ENCODE measurements at places on chromosomes 5 and 9. TPM values are rescaled to one million over a fixed set of nuclear protein-coding genes. Genes with fewer than 3 reads are reported as not detected.

DNA sequence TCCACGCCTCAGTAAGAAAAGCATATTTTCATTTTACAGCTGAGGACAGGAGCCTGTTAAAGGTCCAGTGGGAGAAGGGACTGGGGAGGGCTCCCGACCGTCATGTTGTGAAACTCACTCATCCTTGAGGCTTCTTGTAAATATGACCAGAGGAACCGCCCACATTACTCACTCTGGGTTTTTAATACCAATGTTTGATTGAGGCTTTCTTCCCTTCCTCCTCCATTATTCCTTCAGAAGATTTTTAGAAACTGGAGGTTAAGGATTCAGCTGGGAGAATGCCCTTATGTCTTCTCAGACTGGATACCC is 61.4 kb upstream of the GLRX start:
- no peak for DNase-seq

GRCh38 chr9:111038331-111039230 is at the start of gene LPAR1:
TSS of gene LPAR1 (minus strand) at chr9:111038470. CDS start at chr9:110972117, 66,353 bp downstream.
- DNase-seq: peak; percentile 88

- DNase-seq: no peak
Measured at GRCh38 chr9:36306471-36307306, 48.4 kb upstream of the GNE start.

FIBCD1 gene
- not detected for total RNA-seq

GRCh38 chr5:173642191-173642816 is 25.9 kb upstream of the BOD1 start:
- no peak for DNase-seq

- DNase-seq: no peak
Measured at GRCh38 chr5:37893434-37894134, 53.7 kb upstream of the GDNF start.

Data from sciatic nerve (tissue), 2 donors.